ENCODE measurements at places on chromosomes 5 and 9. TPM values are rescaled to one million over a fixed set of nuclear protein-coding genes. Genes with fewer than 3 reads are reported as not detected.
A peak's percentile ranks its signal among the peaks of the same experiment; 100 is the strongest.

DNA sequence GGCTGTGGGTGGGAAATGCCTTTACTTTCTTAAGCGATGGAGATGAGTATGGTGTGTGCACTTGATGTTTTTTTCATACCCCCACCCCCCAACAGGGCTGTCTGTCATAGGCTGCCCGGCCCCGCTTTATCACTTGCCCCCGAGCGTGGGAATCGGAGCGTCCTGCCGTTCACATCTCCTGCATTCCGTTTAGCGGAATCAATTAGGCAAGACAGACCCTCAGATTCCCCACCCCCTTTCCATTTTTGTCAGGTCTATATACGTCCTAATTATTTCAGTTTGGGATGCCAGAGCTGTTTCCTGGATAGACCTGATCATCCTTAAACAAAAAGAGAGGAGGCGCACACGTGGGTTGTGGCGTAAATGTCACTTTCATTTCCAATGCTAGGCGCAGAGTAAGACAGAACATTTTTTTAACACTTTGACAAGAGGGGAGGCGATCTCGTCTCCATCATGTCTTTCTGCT lies 217.2 kb downstream of the MEF2C start:
- no peak for DNase-seq

GRCh38 chr5:88426441-88426840 lies 157.8 kb upstream of the TMEM161B start:
- DNase-seq, result no peak

- DNase-seq, result no peak
These were observed 106.9 kb downstream of the GLDC start for GRCh38 chr9:6538666-6539071.

DNA sequence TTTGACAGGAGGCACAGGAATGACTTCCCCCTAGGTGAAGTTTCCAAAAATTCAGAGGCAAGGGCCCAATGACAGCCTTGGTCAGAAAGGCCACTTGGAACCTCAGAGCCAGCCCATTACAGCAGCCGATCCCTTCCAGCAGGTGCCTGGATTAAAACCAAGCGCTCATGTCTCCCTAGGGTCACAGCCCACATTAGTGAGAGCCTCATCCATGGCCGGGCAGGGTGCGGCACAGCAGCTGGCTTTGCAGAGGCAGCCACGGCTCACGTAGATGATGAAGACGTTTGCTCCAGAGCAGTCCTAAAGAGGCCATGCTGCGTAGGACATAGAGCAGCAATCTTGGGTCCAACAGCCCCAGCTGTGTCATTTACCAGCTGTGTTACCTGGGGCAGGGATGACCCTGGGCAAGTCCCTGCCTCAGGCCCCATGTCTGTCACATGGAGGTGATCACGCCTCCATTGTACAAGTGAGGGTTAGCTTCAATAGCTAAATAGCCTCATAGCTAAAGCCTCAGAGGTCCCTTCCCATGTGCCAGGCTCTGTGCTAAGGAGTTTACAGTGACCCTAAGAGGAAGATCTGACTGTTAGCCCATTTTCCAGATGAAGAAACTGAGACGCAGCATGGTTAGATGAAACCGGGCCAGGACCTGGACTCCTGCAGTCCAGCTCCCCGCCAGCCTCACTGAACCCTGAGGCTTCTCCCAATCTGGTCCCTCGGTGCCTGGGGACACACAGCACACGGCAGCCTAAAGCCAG lies 39.2 kb downstream of the NEK6 start:
- DNase-seq, result peak; percentile 97

DNA sequence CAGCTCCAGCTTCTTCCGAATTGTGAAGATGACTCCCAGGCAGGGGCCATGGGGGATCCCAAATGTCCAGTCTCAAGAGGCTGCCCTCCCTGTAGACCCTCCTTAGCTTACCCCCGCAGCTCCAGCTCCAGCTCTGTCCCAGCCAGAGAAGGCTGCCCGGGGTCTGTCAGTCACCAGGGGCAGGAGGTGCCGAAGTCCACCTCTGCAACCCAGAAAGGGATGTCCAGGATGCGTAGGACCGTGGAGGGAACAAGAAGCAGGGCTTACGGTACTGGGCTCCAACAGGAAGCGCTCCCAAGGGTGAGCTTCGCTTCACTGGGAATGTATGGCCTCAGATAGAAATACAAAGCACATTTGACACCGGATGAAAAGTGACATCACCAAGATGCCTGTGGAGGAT lies 6.0 kb downstream of the IPPK start:
- no peak for DNase-seq

GRCh38 chr5:38046103-38046502 lies 206.3 kb upstream of the GDNF start:
- DNase-seq, result no peak

GRCh38 chr5:54401515-54401914 lies 54.0 kb upstream of the HSPB3 start:
- DNase-seq, result no peak

DNA sequence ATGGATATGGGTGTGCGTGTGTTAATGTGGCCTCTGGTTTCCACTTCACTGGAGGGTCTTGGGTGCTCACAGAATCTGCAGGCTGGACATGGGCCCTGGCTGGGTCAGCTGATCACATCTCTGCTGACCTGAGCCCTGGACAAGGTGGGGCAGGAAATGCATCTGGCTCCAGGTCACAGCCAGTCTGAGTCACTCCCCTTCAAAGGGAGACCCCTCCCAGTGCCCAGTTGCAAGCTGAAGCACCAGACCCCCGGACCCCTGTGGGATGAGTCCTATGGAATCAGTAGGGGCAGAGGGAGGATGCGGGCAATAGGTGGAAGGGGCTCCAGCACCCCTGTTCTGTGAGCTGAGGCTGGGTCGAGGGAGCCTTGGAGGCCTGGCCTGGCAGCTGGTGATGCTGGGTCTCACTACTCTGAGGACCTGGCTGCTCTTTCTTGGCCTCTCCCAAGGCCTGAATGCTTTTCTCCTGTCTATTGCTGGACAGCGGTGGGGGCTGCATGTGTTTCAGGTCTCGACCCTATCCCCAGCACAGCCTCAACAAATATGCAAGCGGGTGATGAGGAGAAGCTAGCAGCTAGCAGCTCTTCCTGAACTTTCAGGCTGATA lies 54.5 kb downstream of the PHF2 start:
- DNase-seq, result no peak

Gene IL3
- not detected for total RNA-seq

Gene UGCG
- total RNA-seq, result 89.8 TPM

Gene C8G
- not detected for total RNA-seq

Gene ZMYND19
- total RNA-seq, result 28.3 TPM

Gene PIP5K1B
- total RNA-seq, result 0.21 TPM

Gene PCDHA2
- total RNA-seq, result 0.36 TPM

Gene SLC36A3
- total RNA-seq, result not detected

Gene SPATA31E1
- not detected for total RNA-seq

Gene LCN12
- 0.27 TPM for total RNA-seq

Gene HTR4
- not detected for total RNA-seq

Gene SPINK4
- not detected for total RNA-seq

Data from myocyte (in vitro differentiated cells).